ENCODE measurements at places on chromosomes 16 and 17.
A peak's percentile ranks its signal among the peaks of the same experiment; 100 is the strongest.

GRCh38 chr17:66713533-66714042 is 121.3 kb upstream of the CACNG5 start:
- H3K36me3 ChIP-seq: no peaks in the 10 kb centered on the region
- H3K27me3 ChIP-seq: no peaks in the 10 kb centered on the region
- H3K27ac ChIP-seq: no peak overlapping the region
- H3K4me3 ChIP-seq: no peak overlapping the region
- no peak for DNase-seq
- peaks cover 3% of the 10 kb centered on the region for H3K4me1 ChIP-seq

DNA sequence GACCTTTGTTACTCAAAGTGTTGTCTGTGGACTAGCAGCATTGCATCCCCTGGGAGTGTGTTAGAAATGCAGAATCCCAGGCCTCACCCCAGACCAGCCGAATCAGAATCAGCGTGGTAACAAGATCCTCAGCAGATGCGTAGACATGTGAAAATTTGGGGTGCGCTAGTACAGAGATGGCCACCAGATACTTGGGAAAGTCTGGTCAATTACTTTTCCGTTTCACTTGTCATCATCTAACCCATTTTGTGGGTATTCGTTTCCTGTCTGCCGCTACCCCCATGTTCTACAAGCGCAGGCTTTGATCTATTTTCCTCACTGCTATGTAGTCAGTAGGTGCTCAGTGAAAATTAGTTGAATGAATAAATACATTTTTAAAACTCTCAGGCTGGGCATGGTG is 33.1 kb upstream of the HERPUD1 start:
- no peaks in the 10 kb centered on the region for H3K27me3 ChIP-seq
- no peaks in the 10 kb centered on the region for H3K4me1 ChIP-seq
- no peak overlapping the region for H3K4me3 ChIP-seq
- no peaks in the 10 kb centered on the region for H3K36me3 ChIP-seq
- DNase-seq: no peak

DNA sequence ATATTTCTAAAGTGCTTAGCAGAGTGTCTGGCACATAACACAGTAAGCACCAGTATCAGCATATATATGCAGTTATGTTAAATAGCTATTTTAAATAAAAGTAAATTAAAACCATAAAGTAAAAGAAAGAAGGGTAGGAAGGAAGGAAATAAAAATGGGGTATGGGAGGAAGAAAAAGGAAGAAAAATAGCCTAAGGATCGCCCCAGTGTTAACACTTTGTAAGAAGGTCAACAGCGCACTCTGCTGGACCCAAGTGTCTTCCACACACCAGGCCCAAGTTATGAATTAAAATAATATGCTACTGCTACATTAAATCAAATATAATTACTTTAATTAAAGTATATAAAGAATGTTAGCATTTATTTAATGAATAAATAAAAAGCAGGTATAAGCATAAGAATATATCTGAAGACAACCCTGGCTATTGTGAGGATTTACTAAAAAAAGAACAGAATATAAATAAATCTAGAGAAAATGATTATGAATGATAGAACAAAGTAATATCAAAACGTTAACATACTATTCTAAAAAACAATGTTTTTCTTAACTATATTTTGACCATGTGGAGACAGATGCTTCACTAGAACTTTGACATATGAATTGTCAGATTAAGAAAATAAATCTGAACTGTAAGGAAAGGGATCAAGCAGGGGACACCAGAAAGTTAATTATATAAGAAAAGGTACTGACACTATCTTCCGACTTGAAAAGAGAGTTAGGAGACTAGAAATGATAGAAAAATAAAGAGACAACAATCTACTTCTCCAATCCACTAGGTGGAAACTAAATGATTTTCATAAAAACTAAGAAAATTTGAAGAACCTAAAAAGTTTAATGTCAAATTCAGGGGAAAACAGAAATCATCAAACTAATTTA is 25.9 kb downstream of the BRIP1 start:
- no peaks in the 10 kb centered on the region for H3K36me3 ChIP-seq
- H3K4me3 ChIP-seq: no peak overlapping the region
- no peak overlapping the region for H3K27ac ChIP-seq
- H3K4me1 ChIP-seq: no peaks in the 10 kb centered on the region
- peak; percentile 57 for DNase-seq

DNA sequence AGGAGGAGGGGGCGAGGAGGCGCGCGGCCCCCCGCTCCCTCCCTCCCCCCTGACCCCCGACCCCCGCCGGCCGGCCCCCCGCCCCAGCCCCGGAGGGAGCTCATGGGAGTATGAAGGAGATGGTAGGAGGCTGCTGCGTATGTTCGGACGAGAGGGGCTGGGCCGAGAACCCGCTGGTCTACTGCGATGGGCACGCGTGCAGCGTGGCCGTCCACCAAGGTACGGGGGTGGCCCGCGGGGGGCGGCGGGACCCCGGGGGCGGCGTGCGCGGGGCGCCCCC is 390 bp downstream of the MLLT6 start:
- H3K27ac ChIP-seq: peak overlapping the region; percentile 38
- peaks cover 9% of the 10 kb centered on the region for H3K4me1 ChIP-seq

GRCh38 chr17:38783227-38783626 is 16.1 kb downstream of the PIP4K2B start:
- no peaks in the 10 kb centered on the region for H3K27me3 ChIP-seq
- no peaks in the 10 kb centered on the region for H3K4me1 ChIP-seq
- no peak overlapping the region for H3K4me3 ChIP-seq
- DNase-seq: no peak
- H3K36me3 ChIP-seq: peaks cover 31% of the 10 kb centered on the region

DNA sequence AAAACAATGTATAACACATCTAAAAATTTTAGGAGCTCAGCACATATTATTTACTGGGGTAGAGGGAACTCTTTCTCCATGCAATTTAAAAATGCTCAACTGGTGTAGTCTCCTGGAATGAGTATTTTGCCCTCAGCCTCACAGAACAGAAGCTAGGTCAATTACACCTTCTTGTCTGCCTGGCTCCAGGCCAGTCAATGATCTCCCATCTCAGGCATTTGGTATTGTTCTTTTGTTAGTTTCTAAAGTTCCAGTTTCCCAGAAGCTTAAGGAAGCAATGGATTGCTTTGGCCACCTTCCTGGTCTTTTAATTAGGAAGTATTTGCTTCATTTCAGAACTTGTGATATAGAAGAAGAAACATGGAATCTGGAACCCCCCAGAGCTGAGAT is 360.3 kb upstream of the ASIC2 start:
- H3K27me3 ChIP-seq: no peaks in the 10 kb centered on the region
- no peak overlapping the region for H3K27ac ChIP-seq
- H3K36me3 ChIP-seq: no peaks in the 10 kb centered on the region
- H3K4me3 ChIP-seq: no peak overlapping the region

GRCh38 chr17:63445065-63445464 is 1.0 kb downstream of the CYB561 start:
- H3K27ac ChIP-seq: no peak overlapping the region
- DNase-seq: no peak
- no peaks in the 10 kb centered on the region for H3K27me3 ChIP-seq

GRCh38 chr17:79746889-79747507 is 16.3 kb downstream of the ENPP7 start:
- no peak overlapping the region for H3K4me3 ChIP-seq
- H3K4me1 ChIP-seq: no peaks in the 10 kb centered on the region
- no peak overlapping the region for H3K27ac ChIP-seq
- DNase-seq: peak; percentile 30
- peaks cover 29% of the 10 kb centered on the region for H3K27me3 ChIP-seq

GRCh38 chr16:76964464-76965154 is 226.4 kb upstream of the MON1B start:
- H3K27me3 ChIP-seq: no peaks in the 10 kb centered on the region
- no peaks in the 10 kb centered on the region for H3K36me3 ChIP-seq
- H3K4me3 ChIP-seq: no peak overlapping the region
- DNase-seq: no peak

DNA sequence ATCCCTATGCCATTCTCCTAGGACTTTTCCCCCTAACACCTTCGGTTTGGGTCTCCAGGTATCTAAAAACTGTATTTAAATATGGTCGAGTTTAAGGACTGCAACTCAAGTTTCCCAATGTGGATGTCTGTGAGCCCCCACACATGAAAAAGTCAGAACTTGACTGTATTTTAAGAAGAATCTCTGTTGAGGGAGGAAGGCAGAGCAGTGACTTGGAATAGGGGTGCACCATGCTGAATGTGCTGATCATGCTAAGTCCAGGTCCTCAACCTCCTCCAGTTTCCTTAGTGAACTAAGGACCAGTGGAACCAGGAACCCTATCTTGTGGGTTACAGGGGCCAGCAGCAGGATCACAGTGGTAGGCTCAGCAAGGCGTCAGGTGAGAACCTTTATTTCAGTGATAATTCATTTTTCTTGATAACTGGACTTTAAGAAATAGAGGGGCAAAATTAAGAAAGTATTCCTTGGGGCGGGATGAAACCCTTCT is 19.5 kb downstream of the GRB7 start:
- H3K27me3 ChIP-seq: no peaks in the 10 kb centered on the region
- no peak for DNase-seq
- H3K36me3 ChIP-seq: no peaks in the 10 kb centered on the region
- no peak overlapping the region for H3K27ac ChIP-seq

DNA sequence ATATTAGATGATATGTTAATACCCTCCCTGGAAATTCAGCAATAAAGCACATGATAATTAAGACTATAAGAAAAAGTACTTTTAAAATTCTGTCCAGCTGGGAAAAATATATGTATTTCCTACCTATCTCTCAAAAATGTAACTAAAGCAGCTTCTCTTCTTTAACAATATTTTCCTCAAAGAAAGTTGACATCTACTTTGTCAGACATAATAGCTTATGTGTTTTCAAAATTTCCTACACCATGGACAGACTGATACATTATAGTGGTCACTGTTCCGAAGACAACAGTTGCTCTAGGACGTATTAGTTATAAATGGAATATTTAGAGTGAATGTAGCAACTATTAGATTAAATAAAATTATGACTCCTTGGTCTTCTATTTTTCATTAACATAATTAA is 131.4 kb upstream of the NACA2 start:
- H3K27ac ChIP-seq: no peak overlapping the region
- H3K4me1 ChIP-seq: no peaks in the 10 kb centered on the region
- H3K4me3 ChIP-seq: no peak overlapping the region
- no peaks in the 10 kb centered on the region for H3K36me3 ChIP-seq

DNA sequence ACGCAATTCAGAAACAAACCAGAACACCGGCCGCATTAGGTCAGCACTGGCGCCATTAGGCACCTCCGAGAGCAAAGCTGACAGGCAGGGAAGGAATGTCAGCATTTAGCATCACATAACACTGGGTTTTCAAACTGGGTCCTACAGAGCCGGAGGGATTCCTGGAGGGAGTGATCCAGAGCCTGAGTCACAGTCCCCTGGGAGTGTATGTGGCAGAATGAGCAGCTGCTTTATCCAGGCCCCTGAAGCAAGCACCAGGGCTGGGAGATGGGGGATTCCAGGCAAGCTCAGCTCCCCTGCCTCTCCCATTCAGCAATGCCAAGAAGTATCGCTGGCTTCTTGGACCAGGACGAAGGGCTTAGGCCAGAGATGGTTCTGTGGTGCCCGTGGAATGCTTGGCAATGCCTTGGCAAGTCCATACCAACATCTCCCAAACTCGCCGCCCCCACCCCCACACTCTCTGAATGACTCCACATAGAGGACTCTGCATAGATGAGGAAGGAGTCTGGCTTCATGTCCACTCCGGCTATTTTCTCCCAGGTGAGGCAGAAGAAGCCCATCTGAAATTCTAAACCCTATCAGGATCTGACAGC is 20.4 kb downstream of the GAS7 start:
- DNase-seq: peak; percentile 98
- peaks cover 35% of the 10 kb centered on the region for H3K4me1 ChIP-seq
- no peaks in the 10 kb centered on the region for H3K36me3 ChIP-seq
- no peak overlapping the region for H3K4me3 ChIP-seq
- no peaks in the 10 kb centered on the region for H3K27me3 ChIP-seq
- H3K27ac ChIP-seq: peak overlapping the region; percentile 88

DNA sequence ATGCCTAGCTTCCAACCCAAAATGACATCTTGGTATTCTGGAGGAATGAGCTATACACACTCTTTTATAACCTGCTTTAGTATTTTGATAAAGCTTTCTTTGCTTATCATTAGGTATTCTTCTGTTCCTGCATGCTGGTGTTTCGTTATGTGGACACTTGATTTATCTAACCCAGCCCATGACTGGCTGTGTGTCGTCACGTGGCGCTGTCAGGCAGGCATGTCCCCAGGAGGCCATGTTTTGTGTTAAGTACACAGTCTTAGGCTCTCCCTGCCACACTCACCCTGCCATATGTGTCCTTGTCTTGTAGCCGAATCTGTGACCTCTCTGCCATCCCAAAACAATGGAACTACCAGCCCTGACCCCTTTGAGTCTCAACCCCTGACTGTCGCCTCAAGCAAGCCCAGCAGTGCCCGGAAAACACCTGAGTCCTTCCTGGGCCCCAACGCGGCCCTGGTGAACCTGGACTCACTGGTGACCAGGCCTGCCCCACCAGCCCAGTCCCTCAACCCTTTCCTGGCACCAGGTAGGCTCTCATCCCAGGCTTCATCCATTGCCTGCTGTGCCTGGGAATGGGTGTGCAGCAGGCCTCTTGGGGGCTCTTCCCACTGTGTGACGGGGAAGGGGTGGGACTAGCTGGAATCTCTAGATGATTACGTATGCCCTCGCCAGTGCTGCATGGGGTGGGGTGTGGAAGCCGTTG is 30.8 kb downstream of the B9D1 start:
- H3K4me1 ChIP-seq: no peaks in the 10 kb centered on the region
- no peak overlapping the region for H3K27ac ChIP-seq
- no peak overlapping the region for H3K4me3 ChIP-seq
- H3K27me3 ChIP-seq: no peaks in the 10 kb centered on the region
- no peak for DNase-seq

DNA sequence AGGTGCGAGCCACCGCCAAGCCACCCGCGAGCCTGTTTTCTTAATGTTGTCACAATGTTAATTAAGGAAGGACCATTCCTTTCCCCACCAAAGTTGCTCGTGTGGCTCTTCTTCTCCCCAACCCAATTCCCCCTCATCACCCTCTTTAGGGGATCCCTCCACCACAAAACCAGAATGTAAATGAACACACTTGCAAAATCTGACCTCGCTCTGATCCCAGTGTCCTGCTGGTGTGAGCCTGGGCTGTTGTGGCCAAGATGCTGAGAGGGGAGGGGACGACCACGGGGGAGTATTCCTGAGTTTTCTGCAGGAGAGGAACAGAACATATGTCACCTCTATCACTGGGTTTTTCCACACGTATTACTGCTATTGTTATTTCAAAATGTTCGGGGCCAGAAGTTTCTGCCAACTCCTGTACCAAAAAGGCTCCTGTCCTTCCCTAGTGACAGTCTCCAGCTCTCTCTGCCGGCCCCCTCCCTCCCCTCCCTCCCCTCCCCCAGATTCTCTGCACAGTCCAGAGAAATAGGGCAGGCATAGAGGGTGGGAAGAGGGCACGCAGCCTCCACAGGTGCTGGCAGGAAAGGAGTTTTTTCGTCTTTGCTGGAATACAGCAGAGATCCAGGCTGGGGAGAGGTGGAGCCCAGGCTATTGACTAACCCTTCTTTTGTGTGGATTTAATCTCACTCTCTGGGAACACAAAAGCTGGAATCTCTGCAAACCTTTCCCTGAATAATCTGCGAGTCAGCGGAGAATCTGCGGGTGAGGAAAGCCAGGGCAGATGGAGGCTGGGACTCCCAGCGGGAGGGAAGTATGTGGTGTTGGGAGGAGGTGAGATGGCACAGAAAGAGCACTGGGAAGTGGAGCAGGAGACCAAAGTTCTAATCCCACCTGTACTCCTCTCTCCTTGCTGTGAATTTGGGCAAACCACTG is 4.5 kb upstream of the CA4 start:
- H3K4me1 ChIP-seq: peaks cover 2% of the 10 kb centered on the region
- no peak for DNase-seq
- H3K4me3 ChIP-seq: no peak overlapping the region
- H3K36me3 ChIP-seq: no peaks in the 10 kb centered on the region
- peaks cover 30% of the 10 kb centered on the region for H3K27me3 ChIP-seq
- no peak overlapping the region for H3K27ac ChIP-seq

All from mesendoderm (in vitro differentiated cells).